ENCODE measurements at places on chromosomes 6 and 20.

- DNase-seq, result no peak
These were observed 132.5 kb downstream of the PREX1 start for GRCh38 chr20:48695255-48695654.

GRCh38 chr6:69846770-69847491, 19.4 kb upstream of the COL19A1 start:
- DNase-seq, result no peak

DNA sequence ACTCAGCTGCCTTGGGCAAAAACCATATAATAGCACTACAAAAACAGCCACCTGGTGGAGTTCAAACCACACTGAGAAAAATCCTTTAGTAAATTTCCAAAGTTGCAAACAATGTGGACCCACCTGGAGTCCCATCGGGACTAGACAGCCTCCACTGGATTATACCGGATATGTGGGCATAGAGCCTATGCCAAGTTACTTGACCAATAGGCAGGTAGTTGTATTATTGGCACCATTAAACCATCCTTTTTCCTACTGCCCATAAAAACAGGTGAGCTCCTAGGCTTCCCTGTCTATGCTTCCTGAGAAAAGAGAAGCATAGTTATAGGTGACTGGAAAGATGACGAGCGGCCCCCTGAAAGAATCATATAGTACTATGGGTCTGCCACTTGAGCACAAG, 51.7 kb upstream of the ADGRF4 start:
- DNase-seq, result no peak

DNA sequence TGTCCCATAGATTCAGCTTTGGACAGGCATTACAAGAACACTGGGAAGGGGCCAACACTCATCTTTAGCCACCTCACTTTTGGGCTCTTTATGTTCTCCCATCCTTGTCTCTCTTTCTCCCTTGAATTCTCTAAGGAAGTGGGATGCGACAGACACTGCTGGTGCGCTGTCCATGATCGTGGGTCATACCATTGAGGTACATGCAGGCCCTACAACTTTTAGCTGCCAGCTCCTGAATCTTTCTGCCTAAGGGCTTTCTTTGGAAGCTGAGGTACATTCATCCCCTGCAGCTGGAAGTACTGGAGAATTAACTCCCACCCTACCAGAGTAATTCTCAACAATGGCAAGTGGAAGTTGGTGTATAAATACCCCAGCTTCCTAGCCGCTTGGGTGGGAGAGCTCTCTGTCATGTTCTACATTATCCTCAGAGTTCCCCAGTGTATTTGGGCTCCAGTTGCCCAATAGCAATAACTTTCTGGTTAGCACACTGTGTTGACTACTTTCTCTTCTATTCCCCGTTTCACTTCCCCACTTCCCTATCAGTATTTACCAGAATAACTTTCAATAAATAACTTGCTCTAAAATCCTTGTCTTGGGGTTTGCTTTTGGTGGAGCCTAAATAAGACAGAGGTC, 309.4 kb upstream of the RNF24 start:
- DNase-seq, result no peak

GRCh38 chr6:75794954-75795739, 46.1 kb downstream of the MYO6 start:
- no peak for DNase-seq

GRCh38 chr20:25248786-25249172, 894 bp downstream of the PYGB start:
- DNase-seq, result no peak

GRCh38 chr20:62652041-62652893, 10.0 kb downstream of the SLCO4A1 start:
- DNase-seq, result peak; percentile 61

GRCh38 chr6:76982476-76983199, 480.7 kb downstream of the HTR1B start:
- no peak for DNase-seq

- DNase-seq, result no peak
These were observed 18.7 kb downstream of the FAM50B start for GRCh38 chr6:3867641-3868502.

DNA sequence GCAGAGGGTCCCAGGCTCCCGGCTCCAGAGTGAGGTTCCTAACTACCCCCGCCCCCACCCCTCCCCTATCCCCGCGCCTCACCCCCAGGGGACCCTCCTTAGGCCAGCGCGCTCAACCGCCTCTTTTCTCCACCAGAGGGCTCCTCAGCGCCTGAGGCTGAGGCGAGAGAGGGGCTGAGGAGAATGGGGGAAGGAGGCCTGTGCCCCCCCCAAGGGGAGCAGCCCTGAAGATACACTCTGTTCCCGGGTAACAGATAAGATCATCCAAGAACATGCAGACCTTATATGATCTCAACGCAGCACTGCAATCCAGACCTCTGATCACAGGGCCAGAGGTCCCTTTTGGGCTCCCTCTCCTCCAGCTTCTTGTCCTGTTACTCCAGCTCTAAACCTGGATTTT, 43.3 kb upstream of the MRPS10 start:
- peak; percentile 82 for DNase-seq

DNA sequence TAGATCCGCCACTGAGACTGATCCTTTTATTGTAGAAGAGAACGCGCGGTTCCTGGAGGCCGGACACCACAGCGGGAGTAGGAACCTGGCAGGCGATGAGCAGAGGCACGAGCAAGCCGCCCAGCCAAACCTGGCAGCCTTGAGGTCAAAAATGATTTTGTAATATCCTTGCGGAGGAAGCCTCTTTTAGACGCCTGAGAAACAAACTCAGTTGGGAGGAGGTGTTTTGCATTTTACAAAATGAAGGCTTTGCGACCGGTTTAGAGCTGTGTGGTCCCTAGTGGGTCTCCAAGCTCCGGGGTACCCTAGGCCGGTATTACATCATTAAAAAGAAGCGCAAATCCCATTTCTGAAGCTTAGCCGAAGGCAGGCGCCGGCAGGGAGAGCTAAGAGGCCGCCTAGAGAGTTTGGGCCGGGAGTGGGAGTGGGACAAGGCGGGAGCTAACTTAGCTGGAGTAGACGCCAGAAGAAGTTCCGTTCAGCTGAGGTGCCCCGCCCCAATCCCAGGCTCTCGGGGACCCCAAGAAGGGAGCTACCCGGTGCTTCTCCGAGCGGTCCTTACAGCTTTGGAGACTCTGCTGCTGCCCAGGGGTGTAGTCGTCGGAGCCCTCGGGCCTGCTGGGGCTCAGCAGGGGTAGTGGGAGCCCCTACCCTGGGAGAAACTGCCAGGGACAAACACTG, 1.9 kb upstream of the TBX18 start:
- peak; percentile 57 for DNase-seq

DNA sequence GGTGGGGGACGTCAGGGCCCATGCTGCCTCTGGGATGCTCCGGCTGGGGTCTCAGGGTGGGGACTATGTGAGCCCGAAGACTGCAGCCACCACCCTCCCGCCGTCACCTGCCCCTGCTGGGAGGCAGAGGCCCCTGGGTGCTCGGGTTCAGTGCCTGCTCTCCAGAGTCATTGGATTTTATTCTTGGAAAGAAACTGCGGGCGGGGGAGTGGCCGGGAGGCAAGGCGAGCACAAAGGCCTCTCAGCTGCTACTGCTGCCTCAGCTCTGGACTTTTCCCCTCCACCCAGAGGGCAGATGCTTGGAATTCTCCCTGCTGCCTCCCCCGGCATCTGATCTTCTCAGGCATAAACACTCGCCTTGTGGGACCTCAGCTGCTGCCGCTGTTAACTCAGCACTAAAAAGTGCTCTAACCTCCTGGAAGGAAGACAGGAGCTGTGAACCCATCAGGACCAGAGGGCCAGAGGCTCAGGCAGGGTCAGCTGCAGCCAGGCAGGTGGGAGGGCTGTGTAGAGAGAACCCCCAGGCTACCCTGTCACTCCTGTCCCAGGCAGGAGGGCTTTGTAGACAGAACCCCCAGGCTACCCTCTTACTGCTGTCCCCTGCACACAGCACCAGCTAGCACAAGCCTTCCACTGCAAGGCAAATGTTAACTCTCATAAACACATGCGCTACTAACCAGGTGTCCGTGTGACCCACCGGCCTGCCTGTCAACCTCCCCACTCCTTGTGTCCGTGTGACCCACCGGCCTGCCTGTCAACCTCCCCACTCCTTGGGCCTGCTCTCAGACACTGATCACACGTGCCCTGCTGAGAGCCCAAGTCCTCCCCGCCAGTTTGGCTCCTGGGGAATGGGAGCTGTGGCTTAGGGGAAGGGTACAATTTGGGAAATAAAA, 9.4 kb upstream of the FRMD1 start:
- peak; percentile 66 for DNase-seq

DNA sequence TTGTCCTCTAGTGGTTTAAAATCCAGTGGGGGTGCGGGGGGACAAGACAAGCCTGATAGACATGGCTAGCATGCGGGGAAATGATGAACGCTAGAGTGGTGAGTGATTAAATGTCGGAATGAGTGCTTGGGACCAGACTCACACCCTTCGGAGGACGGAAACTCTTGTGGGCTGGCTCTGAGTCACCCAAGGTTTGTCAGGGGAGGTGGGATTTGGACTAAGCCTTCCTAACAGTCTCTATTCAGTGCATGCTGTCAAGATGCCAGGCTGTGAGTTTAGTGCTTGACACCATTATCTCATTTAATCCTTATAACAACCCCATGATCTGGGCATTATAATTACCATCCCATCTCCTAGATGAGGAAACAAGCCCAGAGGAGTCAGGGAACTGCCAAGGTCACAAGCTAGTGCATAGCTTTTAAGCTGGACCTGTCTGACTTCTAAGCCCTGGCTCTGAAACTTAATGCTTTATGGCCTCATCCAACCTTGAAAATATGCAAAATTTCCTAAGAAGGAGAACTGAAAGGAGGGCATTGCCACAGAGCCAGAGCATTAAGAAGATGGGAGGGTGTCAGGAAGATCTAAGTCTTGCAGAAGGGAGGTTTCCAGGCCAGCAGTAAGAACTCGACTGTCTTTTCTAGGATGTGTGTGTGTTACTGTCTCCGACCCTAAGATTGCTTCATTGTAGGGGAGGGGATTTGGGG, 168.7 kb upstream of the LRFN2 start:
- no peak for DNase-seq

DNA sequence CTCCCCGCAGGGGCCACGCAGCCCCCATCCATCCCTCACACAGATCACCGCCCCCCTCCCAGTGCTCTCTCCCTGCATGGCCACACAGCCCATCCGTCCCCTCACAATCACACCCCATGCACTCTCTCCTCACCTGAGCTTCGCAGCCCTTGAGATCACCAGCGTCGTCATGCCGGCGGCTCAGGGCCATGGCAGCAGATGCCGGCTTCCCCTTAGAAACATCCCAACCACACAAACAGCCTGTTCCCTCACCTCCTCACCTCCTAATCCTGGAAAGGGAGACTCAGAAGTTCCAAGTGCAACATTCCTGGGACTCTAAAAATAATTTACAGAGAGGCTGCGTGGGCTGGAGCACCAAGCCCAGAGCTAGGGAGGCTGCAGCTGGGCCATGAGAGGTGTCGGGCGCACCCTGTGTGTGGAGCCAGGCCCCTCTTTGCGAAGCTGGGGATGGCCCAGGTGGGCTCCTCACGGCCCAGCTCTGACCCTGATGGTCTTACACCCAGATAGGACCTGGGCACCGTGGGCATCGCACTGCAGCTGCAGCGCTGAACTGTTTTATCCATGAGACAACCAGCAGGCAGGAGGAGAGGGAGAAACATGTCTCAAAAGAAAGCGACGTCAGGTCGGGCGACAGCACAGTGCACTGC, 125.3 kb downstream of the DLL1 start:
- DNase-seq, result no peak

GRCh38 chr6:20211941-20212391, 303 bp downstream of the MBOAT1 start:
- peak; percentile 73 for DNase-seq

GRCh38 chr6:104396077-104396476, 463.6 kb downstream of the HACE1 start:
- no peak for DNase-seq

GRCh38 chr6:156416391-156416790, 360.8 kb upstream of the ARID1B start:
- no peak for DNase-seq

- DNase-seq, result no peak
These were observed 54.2 kb downstream of the CGA start for GRCh38 chr6:87040729-87041128.

GRCh38 chr20:48007351-48007750, 222.1 kb upstream of the SULF2 start:
- no peak for DNase-seq

GRCh38 chr6:43989581-43990146, 137.6 kb downstream of the MRPL14 start:
- DNase-seq, result no peak

- DNase-seq, result no peak
These were observed 176.6 kb upstream of the PTPRK start for GRCh38 chr6:128696691-128697689.

- DNase-seq, result no peak
These were observed 4.9 kb upstream of the LYRM2 start for GRCh38 chr6:89643406-89643805.

GRCh38 chr20:52864916-52865605, 107.1 kb upstream of the TSHZ2 start:
- no peak for DNase-seq

GRCh38 chr20:3797592-3798372, 1.7 kb downstream of the CDC25B start:
- no peak for DNase-seq

Measured in GM23338 (cell line).